ENCODE measurements at places on chromosomes 6 and 20.

GRCh38 chr20:25269833-25270170 lies 21.9 kb downstream of the PYGB start:
- no peak for DNase-seq

DNA sequence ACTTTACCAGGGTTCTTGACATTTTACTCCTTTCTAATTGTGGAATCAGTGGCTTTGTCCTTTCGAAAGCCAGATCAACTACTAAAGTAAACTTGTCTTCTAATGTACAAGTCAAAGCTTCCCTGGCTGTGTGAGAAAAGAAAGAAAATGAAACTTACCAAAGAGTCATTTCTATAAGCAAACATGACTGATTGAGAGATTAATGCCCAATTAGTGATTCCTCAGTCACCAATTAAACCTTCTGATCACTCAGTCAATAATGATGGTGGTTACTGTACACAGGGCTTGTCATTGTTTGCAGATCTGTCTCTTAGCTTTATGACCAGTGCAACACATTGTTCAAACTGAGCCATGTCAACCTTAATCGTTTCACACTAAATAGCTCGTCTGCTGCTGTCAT lies 1168.4 kb upstream of the CITED2 start:
- DNase-seq: no peak

DNA sequence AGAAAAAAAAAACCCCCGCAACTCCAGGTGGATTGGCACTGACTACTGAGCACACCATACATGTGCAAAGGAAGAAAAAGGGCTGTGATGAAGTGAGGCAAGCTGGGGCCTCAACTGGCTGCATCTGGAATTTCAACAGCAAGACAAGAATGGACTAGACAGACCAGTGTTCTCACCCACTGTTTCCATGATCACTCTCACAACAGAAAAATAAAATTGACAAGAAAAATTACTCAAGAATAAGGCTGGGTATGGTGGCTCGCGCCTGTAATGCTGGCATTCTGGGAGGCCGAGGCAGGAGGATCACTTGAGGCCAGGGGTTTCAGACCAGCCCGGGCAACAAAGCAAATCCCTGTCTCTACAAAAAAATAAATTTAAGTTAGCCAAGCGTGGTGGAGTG lies 18.8 kb downstream of the ZNF217 start:
- no peak for DNase-seq

DNA sequence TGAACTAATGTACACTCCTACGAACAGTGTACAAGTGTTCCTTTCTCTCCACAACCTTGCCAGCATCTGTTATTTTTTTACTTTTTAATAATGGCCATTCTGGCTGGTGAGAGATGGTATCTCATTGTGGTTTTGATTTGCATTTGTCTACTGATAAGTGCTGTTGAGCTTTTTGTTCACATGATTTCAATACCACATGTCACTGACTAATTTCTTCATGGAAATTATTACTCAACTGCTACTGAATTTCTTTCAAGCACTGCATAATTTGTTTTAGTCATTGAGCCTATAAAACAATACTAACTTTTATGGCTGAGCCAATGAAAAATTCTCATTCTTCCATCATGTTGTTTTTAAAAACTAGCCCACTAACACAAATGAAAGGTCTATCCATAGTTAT lies 115.4 kb downstream of the FRK start:
- no peak for DNase-seq

DNA sequence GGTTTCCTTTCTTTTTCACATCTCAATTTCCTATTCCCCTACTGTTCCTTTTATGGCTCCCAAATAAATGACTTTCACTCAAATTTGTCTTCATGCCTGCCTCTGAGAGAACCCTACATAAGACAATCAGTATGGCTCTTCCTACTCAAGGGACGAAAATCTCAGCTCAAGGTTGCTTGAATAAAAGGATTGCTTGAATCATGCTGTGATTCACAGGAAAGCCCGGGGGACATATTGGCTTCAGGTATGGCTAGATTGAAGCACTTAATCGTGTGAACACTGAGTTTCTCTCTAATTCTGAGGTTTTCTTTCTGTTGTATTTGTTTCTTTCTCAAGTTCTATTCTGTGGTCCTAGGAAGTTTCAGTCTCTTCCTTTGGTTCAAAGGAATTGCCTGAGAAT lies 140.3 kb upstream of the SULF2 start:
- no peak for DNase-seq

DNA sequence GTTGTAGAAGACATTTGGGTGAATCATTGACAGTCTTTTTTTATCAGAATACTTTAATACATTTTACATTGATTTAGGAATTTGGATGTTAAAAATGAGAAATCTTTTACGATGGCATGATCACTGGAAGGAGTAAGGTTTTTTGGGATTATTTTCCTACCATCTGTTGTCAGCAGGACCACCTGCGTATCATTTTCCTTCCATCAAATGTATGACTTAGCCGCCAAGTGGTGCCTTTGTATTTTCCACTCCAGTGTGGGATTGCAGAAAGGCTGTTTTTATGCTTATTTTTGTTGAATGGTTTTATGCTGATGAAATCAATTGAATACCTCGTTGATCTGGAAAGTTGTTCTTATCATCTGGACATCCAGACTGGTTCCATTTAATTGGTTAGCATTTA lies 35.8 kb downstream of the AKAP12 start:
- no peak for DNase-seq

GRCh38 chr6:150025201-150025917 lies at the start of gene RAET1L:
Gene RAET1L, minus strand, starts transcription at chr6:150025532. Its CDS starts 61 bp downstream, at chr6:150025471.
- no peak for DNase-seq

DNA sequence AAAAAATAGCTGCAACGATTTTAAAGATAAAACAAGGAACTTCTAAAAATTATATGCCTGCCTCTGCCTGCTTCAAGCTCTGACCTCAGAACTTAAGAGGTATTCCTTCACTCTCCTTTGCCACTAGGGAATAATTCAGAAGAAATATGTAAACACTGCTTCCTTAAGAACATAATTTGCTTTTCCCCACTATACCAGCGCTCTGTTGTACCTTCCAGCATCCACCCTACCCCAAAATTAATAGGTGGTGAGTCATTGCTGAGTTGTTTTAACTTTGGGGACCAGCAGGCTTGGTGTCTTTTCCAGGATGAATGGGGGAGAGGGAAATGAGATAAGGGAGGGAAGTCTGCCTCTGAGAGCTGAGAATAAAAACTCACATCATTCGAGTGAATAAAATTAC lies 107.7 kb upstream of the ATXN1 start:
- DNase-seq: no peak

- no peak for DNase-seq
These were observed 387.3 kb downstream of the CDKAL1 start for GRCh38 chr6:20921578-20921977.

DNA sequence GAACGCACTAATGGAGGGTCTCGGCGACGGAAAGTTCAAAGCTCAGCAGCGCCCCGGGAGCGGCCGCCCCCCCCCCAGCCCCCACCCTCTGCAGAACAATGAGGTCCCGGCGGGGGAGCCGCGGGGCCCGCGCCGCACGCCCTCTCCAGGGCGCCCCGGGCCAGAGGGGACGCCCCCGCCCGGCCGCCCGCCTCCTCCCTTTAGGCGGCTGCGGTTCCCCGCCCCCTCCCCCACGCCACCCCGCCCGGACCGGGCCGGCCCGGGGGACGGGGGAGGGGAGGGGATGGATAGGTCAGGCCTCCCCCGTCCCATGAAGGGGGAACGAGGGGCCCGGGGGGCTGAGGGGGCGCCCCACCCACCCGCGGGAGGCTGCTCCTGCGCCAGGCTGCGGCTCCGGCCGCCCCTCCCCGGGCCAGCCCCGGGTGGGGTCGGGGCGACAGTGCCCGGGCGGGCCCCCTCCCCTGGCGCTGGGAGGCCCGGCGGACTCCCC lies 1.5 kb downstream of the NOL4L start:
- no peak for DNase-seq

- no peak for DNase-seq
These were observed 294.6 kb upstream of the POU3F2 start for GRCh38 chr6:98539741-98540140.

DNA sequence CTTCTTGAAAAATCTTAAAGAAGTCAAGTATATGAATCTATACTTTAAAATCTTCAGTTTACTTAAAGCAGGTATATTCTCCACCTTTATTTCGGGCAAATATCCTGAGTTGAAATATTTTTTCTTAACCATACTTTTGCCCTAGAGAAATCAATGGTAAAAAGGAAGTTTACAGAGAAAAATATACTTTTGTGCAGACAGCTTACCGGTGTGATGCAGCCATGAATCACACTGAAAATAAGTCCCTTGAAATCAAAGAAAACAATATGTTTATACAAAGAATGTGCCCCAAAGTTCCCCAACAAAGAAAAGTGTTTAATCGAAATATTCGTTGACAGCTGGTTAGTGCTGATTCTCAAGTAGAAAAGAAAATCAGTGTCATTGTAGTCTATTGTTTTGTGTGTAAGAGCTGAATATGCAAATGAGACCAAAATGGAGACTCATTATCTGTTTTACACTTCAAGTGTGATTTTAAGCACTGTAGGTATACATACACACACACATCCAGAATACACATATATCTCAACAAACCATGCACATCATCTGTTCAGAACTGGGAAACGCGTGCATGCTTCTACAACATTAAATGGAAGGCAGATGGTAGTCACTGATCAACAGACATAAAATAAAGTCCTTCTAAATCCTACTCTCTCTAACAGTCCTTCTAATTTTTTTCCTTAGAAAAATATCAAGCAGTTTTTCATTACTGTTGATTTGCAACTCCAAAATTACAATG lies 73.3 kb downstream of the BTBD9 start:
- DNase-seq: no peak

DNA sequence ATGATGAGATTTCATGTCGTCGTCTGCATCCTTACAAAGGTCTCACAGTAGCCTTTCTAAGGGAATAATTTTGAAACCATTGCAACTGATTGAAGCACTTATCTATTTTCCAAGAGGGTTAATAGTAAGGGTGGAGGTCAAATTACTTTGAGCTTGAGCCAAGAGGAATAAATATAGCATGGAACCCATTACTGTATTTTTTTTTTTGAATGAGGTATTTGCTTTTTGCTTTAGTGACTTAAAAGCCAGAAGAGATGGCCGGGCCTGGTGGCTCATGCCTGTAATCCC lies 78.3 kb downstream of the SCAND1 start:
- DNase-seq: no peak

DNA sequence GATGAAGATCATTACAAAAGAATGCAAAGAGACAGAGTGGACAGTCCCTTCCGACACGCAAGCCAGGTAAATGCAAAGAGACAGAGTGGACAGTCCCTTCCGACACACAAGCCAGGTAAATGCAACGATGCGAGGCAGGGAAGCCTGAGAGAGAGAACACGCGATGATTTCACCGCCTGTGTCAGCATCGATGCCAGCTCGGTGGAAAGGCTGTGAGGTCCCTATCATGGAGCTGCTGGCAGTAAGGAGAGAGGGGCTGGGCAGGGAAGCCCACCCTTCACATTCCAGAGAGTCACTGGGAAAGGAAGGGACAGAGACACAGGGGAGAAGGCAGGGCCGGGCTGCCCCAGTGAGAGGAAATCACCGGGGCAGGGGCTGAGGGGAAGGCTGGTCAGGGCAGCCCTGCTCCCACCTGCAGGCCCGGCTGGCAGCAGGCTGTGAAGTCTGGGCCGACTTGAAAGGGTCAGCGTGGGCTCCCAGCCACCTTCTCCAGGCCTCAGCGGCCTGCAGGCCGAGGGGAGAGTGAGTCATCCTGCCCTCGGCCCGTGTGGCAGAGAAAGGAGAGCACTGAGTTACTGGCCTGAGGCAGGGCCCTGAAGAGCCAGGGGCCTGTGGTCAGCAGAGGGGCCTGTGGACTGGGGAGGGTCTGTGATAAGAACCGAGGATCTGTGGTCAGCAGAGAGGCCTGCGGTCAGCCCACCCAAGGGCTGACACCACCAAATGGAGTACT lies 80.4 kb downstream of the DACT2 start:
- no peak for DNase-seq

- no peak for DNase-seq
These were observed 244.5 kb downstream of the CDC5L start for GRCh38 chr6:44631968-44632367.

DNA sequence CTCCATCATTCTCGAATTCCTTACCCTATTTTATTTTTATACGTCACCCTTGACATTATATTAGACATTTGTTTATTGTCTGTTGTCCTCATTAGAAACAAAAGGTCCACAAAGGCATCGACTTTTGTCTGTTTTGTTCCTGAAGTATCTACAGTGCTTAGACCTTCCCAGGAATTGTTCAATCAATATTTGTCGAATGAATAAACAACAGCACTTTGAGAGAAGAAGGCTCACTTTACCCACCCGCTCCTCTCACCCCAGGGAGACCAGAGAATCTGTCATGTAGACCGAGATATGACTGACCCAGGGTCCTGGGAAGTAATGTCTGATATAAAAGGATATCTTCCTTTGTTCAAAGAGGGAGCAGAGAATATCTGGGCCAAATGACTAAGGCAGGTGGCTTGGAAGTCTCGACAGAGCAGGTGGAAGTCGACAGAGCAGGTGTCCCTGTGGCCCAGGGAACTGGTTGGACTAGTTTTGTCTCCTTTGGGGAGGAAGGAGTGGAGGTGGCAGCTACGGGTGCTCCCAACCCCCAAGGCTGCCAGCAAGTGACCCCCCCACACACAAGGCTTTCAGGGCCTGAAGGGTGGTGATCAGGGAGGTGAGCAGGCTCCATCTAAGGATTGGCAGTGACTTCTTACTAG lies 14.8 kb upstream of the CHMP4B start:
- DNase-seq: no peak

DNA sequence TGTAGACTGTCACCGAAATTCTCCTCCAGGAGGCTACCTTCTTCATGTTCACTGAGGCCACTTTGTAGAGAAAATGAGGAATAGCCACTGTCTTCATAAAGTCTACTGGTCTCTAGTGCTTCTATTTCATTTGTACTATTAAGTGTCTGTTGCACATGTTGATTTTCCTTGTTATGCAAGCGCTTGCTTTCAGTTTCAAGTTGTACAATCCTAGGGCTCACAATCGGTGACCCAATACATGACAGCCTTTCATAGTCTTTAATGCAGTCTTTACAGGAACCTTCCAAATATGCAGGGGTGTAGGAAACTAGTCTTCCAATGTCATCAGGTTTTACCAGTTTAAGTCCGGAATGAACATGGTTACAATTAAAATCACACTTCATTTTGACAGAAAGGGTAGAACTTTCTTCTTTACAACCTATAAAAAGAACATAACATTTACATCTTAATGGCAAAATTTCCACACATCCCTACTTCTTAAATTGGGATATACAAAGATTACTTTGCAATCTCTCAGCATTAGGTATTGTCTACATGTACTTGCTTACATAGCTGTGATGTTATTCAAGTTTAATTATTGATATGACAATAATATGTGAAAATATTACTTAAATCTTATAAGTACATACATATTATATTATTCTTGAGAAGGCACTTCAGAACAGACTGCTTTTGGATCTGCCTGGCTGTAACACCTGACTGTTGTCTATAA lies 7.5 kb downstream of the FBXO5 start:
- DNase-seq: no peak

DNA sequence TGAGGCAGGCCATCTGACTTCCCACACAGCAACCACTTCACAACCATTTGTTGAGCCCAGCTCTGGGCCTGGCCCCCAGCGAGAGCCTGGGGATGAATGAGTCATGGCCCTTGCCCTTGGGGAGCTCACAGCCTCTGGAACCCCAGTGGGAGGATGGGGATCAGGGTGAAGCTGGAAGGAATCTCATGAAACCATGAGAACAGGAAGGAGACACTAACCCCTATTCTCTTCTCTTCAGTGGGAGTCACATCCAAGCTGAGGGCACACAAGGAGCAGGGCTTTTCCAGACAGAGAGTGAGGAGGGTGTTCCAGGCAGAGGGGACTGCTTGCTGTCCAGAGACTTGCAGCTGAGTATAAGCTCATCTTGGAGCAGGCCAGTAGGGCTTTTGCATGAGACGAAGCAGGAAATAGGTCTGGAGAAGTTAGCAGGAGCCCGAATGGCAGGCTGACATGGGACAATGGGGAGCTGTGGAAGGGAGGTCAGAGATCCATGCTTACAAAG lies 7.5 kb downstream of the FOXS1 start:
- DNase-seq: no peak

- no peak for DNase-seq
These were observed 9.6 kb downstream of the C6orf136 start for GRCh38 chr6:30656513-30656912.

All from stimulated activated CD4-positive, alpha-beta T cell treated with anti-CD3 and anti-CD28 coated beads, Interleukin-2, amount 100 ng/mL, for 4 hours (primary cell).